Fibroblast of skin of left biceps (primary cell): ENCODE measurements at places on chromosomes 2 and 18.
A peak's percentile ranks its signal among the peaks of the same experiment; 100 is the strongest.

DNA sequence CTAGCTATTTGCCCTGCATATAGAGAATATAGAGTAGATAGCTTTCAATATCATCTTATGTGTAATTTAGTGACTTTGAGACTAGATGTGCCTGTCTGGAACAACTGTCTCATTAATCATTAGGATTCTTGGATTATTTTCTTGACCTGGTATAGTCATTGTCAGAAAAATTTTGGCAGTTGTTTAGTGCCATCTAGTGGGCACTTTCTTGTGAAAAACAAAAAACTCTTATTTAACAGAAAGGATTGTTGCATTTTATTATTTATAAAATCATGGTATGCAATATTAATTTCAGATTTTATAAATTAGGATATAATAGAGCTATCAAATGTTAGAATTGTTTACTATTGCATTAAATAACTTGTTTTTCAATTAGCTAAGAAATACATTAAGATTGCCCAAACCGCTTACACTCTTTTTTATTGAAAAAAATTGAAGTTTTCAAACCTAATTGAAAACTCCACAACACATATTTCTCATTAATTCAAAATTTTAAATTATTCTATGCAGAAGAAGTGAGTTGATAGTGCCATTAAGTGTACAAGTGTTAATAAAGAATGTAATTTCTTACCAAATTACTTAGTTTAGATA, 80.3 kb downstream of the DYNAP start:
- DNase-seq: no peak

DNA sequence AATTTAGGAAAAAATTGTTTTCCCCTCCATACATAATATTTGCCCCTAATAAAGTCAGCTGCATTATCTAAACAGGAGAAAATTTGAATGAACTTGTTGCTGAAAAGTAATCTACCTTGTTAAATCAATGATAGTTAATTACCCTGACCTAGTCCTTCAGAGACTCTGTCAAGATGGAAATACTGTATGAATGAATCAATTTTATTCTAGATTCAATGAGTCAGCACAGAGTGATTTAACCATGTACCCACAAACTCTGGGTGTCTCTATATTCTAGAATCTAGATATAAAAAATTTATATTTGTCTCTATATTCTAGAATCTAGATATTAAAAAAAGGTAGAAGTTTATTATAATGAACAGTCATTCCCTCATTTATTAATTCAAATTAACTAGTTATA, 36.2 kb downstream of the NDUFAF7 start:
- no peak for DNase-seq

- DNase-seq: no peak
Measured at GRCh38 chr2:224293976-224294375, 107.9 kb downstream of the FAM124B start.

DNA sequence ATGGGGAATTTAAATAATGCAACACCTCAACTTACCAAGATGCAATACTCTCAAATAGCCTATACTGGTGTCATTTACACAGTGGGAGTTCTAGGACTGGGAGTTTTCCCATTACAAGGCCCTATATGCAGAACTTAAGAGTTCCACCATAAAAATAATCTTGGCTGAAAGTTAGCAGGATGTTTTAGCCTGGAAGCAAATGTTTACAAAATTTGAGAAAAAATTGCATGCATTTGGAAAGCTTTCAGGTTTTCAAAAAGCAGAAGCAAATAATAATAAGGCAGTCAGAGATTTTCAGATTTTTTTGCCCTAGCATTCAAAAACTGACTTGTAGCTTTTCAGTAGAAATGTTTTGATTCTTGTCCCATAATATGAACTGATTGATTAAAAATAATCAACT, 397.3 kb downstream of the ARHGAP15 start:
- no peak for DNase-seq

DNA sequence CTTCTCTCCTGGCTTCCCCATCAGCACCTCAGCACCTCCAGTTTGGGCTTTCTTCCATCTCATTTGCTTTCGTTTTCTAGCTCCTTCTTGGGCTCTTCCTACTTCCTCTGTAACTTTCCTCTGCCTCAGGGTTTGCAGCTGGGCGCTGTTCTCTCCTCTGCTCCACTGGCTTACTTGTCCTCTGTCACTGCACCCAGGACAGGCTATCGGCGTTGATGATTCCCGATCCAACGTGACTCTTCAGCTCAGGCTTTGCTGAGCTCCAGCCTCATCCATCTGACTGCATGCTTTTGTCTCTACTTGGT, 362.4 kb downstream of the CYRIA start:
- no peak for DNase-seq

- no peak for DNase-seq
Measured at GRCh38 chr2:64840426-64840881, 148.7 kb upstream of the SLC1A4 start.

GRCh38 chr2:28340312-28341202, 52.1 kb upstream of the FOSL2 start:
- no peak for DNase-seq

- DNase-seq: peak; percentile 33
Measured at GRCh38 chr2:40199771-40200170, 252.1 kb downstream of the SLC8A1 start.

- no peak for DNase-seq
Measured at GRCh38 chr2:231062776-231063175, 6.1 kb downstream of the PSMD1 start.
